ENCODE measurements at places on chromosomes 4 and X.

GRCh38 chr4:186778134-186778533, 54.5 kb upstream of the FAT1 start:
- DNase-seq, result no peak

DNA sequence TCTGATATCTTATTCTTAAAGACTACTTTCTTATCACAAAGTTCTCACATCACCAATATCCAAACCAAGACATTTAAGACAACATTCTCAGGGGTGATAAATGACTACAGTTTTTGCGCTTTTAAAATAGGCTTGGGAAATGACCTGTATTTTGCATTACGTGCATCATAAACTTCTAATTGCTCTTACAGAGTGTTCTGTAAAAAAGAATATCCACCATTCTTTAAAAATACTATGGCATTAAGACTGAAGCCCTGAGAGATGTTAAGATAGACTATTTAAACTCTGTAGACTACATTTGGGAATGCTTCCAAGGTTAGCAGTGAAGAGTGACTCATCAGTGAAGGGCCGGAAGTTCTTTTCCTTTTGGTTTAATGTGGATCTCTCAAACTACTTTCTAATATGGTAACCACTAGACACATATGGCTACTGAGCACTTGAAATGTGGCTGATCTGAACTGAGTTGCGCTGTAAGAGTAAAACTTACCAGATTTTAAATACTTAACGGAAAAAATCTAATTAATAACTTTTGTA, 518.8 kb upstream of the FTHL17 start:
- DNase-seq, result no peak

DNA sequence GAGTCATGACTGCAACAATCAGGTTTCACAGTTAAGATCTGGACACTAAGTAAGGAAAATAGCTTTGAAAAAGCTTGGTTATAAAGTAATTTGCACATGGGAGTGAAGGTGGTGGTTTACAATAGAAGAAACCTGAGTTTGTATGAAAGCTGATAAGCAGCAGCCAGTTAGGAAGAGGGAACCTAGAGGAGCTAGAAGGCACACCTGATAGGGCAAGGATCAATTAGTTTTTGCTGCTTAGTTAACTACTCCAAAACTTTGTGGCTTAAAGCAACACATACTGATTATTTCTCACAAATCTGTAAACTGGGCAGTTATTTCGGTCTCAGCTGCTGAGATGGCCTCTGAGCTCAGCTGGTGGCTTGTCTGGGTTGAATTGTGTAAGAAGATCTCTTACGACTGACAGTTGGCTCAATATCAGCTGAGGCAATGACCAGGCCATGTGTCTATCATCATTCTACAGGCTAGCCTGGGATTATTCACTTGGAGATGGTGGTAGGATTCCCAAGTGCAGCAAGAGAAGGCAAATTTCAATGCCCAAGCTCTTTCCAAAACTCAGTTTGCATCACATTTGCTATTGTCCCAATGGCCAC, 255.0 kb upstream of the PITX2 start:
- no peak for DNase-seq

GRCh38 chr4:107363125-107363524, 327.0 kb upstream of the DKK2 start:
- DNase-seq, result no peak

GRCh38 chr4:7630568-7631287, 196.0 kb upstream of the PSAPL1 start:
- DNase-seq, result no peak

GRCh38 chrX:13142891-13143290, 98.5 kb upstream of the FAM9C start:
- no peak for DNase-seq

GRCh38 chrX:1853447-1853846, 238.6 kb downstream of the ASMT start:
- DNase-seq, result no peak

DNA sequence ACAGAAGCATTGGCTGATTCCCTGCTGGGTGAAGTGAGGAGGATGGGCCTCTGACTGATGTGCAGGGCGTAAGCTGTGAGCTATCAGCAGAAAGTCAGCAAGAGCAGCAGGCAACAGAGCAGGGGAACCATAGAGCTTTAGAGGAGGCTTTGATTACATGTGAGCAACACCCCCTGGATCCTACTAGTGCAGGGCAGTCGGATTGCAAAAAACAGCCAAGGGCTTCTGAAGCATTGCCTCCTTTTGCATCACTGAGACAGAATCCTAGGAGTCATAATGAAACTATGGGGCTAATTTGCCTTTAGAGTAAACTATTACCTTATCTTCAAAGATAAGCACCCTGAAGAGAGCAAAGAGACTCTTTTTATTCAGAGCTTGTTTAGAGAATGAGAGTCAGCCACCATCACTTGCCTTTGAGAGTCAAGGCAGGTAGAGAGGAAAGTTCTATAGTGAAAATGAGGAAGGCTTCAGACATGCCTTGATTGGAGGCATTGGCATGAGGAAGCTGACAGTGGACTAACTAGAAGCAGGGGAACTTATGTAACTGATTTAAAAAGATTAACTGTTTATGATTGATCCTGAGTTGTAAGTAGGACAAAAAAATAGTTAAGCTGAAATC, 420.3 kb downstream of the PDHA2 start:
- DNase-seq, result no peak

Measured in naive thymus-derived CD8-positive, alpha-beta T cell (primary cell).